ENCODE measurements at places on chromosomes 6 and 20. TPM values are rescaled to one million over a fixed set of nuclear protein-coding genes. Genes with fewer than 3 reads are reported as not detected.
A peak's percentile ranks its signal among the peaks of the same experiment; 100 is the strongest.

Gene HCK
- total RNA-seq: not detected

Gene RAET1E
- 0.36 TPM for total RNA-seq

Gene KCNK15
- total RNA-seq: 81.3 TPM

Gene CCM2L
- not detected for total RNA-seq

Gene MYBL2
- 1.8 TPM for total RNA-seq

Gene TUBB1
- total RNA-seq: not detected

Gene ZNF512B
- total RNA-seq: 14.5 TPM

Gene MAP7
- total RNA-seq: 1.8 TPM

Gene PI3
- not detected for total RNA-seq

Gene CALHM6
- total RNA-seq: 0.88 TPM

Gene FAM120B
- 17.1 TPM for total RNA-seq

- DNase-seq: no peak
These were observed 41.8 kb downstream of the FARS2 start for GRCh38 chr6:5302995-5303622.

GRCh38 chr20:44526129-44526528 lies 4.3 kb upstream of the SERINC3 start:
- DNase-seq: no peak

GRCh38 chr6:107714104-107714503 lies 110.0 kb downstream of the SCML4 start:
- DNase-seq: no peak

DNA sequence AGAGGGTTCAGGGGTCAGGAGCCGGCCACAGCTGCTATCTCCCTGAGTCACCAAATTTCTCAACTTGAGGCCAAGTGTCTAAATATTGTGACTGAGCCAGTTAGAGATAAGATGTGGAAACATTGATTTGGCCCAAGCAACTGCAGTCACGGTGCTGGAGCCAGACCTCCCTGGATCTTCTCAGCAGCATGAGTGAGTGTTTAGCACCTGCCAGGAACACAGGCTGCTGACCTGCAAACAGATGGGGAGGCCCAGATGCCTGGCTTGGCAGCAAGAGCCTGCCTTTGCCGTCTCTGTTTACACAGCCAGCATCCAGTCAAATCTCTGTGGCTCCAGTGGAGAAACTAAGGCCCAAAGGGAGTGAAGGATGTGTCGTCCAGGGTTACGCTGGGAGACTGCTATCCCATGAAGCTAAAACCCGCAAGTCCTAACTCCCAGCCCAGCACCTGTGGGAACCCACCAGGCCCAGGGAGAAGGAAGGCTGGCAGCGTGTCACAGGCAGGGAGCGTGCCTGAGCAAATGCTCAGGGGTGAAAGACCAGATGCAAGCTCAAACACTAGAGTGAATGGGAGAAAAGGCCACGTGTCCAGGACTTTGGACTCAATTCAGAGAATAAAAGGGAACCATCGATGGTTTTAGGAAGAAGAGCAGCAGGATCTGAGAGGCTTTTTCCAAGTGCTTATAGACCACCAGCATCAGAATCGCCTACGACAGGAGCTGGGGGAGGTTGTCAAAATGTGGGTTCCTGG lies 15.9 kb upstream of the PTGIS start:
- peak; percentile 78 for DNase-seq

DNA sequence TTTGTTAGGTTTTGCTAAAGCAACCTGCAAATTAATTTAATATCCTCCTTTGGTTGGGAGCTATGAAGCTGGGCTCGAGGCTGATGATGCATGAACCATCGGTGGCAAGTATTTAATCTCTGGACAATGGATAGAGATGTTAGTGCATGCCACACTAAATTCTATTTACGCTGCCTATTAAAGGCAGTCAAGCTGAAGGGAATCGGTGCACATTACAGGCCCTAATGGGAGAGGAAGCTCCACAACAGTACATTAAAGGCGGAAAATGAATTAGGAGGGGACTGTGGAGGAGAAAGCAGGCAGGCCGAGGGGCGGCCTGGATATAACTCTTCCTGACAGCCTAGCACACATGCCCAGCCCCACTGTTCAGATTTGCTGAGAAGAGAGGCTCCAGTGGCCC lies 132.4 kb upstream of the MAFB start:
- no peak for DNase-seq

DNA sequence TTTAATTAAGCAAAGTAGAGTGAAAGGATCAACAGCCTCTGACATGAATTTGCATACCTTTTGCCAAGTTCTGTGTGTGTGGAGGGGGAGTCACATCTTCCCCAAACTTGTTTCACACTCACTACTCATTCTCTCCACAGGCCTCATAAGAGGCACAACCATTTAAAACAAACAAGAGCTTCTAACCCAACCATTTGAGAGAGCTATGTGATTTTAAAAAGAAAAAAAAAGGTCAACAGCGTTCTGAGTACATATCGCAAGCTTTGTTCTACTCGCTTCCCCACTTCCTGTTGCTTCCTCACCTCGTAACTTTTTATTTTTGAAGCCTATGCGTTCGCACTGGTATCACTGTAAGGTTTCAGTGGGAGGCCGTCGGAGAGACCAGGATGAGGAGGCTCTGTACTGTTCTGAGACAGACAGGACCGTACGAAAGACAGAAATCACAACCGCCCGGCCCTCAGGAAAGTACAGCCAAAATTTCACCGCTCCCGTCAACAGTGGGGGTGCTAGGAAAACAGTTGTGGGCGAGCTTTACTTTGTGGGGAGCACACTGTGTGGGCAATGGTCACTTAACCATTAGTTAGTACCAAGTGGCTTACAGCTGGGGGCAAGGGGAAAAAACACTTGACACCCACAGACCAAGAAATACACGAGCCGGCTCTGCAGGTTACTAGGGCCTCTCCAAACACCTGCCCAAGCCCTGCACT lies 61.3 kb downstream of the TRERF1 start:
- no peak for DNase-seq

- DNase-seq: no peak
These were observed 23.9 kb downstream of the FAM50B start for GRCh38 chr6:3873051-3873450.

DNA sequence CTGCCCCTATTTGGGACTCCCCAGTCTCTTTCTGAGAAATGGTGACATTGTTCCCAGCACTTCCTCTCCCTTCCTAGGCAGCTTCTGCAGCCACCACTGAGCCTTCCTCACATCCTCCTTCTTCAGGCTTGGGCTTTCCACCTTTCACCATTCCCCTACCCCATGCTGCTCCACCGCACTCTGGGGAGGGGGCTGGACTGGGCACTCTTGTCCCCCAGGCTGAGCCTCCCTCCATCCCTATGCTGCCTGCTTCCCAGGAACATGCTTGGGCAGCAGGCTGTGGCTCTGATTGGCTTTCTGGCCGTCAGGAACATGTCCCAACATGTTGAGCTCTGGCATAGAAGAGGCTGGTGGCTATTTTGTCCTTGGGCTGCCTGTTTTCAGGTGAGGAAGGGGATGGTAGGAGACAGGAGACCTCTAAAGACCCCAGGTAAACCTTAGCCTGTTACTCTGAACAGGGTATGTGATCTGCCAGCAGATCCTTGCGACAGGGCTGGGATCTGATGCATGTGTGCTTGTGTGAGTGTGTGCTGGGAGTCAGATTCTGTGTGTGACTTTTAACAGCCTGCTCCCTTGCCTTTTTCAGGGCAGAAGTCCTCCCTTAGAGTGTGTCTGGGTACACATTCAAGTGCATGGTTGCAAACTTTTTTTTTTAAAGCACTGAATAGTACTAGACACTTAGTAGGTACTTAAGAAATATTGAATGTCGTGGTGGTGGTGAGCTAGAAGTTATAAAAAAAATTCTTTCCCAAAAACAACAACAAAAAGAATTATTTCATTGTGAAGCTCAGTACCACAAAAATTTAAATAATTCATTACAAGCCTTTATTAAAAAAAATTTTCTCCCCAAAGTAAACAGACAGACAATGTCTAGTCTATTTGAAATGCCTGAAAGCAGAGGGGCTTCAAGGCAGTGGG lies 2.1 kb upstream of the CDKN1A start:
- DNase-seq: no peak

GRCh38 chr6:57283911-57284455 lies 33.4 kb upstream of the PRIM2 start:
- no peak for DNase-seq

DNA sequence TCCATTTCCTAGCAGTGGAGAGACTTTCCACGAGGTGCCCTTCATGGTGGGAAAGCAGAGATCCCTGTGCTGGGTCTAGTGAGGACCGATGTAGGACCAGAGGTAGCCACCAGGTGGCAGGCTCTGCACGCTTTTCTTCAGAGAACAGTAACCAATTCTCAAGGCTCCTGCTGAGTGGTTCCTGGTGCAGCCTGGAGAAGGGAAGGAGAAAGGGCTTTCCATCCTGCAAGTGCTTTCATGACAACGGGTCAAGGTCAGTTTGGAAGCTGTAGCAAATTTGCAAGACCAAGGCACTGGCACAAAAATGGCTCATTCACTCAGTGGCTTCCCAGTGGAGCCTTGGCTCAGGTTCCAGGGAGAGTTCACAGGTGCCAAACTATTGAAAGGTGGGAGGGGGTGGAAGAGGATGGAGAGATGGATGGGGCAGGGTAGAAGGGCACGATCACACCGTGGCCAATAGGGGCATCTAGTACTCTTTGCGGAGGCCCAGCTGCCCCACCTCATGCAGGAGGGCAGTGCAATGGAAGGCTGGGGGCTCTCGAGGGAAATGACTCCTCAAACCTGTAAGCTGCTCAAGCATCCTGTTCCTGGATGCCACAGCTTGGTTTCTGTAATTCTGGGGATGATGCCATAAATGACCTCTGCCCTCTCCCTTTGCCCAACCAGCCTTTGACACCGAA lies 25.5 kb upstream of the KCNK16 start:
- DNase-seq: peak; percentile 98

- peak; percentile 59 for DNase-seq
These were observed 18.1 kb downstream of the TOP1 start for GRCh38 chr20:41046716-41047115.

- DNase-seq: no peak
These were observed 33.7 kb upstream of the IRF4 start for GRCh38 chr6:357791-358341.

DNA sequence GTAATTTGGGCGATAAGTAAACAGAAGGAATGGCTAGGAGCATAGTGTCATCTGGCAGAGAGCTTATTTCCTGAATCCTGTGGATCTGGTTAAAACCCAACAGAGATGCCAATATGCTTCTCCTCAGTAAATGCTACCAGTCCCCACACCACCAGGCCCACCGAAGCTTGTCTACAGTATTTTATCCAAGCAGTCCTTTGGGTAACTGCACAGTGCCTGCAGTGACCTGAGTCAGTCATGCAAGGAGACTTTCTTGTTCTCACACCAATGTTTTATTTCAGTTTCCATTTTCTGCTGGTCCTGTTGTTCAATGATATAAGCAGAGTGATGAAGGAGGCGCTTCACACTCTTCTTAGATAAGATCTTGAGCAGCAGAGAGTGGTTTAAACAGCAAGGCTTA lies 326.3 kb downstream of the RIMS1 start:
- DNase-seq: no peak

All from osteoblast (primary cell).